ENCODE measurements at places on chromosomes 16 and 17. TPM values are rescaled to one million over a fixed set of nuclear protein-coding genes. Genes with fewer than 3 reads are reported as not detected.

HSPB9 gene
- total RNA-seq: not detected

- DNase-seq: no peak
Observed at GRCh38 chr16:84485255-84486010, 19.0 kb downstream of the MEAK7 start.

TEKT3 gene
- not detected for total RNA-seq

DNA sequence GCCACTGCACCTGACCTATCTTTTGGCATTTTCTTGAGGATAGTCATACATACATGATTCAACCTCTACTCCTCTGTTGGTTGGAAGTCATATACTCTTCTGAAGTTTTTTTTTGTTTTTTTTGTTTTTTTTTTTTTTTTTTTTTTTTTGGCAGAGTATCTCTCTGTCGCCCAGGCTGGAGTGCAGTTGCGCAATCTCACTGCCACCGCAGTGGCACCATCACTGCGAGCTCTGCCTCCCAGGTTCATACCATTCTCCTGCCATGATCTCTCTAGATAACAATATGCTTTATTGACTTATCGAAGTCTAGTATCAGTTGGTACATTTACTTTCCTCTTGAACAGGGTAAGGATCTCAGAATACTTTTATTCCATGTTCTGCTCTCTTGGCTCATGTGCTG, 224.2 kb upstream of the WSCD1 start:
- no peak for DNase-seq

KRTAP1-5 gene
- not detected for total RNA-seq

DNA sequence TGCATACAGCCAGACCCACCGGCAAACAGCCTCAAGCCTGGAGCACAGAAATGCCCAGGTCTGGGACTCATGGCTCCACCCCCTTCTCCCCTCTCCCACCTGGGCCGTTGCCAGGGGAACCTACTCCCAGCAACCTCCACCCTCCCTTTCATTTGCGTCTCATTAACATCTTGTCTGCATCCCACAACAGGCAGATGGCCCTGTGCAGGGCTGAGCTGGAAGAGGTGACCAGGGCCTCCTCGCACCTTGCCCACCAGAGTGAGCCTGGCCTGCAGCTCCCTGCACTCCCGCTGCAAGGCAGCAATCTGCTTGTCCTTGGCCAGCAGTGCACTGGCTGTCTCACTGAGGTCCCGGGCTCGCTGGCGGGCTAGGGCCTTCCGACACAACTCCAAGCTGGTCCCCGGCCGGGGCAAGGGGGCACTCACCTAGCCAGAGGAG, 3.3 kb downstream of the TSPOAP1 start:
- no peak for DNase-seq

KIF18B gene
- total RNA-seq: 7.6 TPM

- DNase-seq: peak; percentile 61
Observed at GRCh38 chr17:44829523-44830358, at the start of gene GJC1. TSS of gene GJC1 (minus strand) at chr17:44830287. CDS start at chr17:44805817, 24,470 bp downstream.

- peak; percentile 29 for DNase-seq
Observed at GRCh38 chr17:64491994-64492393, 4.9 kb downstream of the POLG2 start.

DNA sequence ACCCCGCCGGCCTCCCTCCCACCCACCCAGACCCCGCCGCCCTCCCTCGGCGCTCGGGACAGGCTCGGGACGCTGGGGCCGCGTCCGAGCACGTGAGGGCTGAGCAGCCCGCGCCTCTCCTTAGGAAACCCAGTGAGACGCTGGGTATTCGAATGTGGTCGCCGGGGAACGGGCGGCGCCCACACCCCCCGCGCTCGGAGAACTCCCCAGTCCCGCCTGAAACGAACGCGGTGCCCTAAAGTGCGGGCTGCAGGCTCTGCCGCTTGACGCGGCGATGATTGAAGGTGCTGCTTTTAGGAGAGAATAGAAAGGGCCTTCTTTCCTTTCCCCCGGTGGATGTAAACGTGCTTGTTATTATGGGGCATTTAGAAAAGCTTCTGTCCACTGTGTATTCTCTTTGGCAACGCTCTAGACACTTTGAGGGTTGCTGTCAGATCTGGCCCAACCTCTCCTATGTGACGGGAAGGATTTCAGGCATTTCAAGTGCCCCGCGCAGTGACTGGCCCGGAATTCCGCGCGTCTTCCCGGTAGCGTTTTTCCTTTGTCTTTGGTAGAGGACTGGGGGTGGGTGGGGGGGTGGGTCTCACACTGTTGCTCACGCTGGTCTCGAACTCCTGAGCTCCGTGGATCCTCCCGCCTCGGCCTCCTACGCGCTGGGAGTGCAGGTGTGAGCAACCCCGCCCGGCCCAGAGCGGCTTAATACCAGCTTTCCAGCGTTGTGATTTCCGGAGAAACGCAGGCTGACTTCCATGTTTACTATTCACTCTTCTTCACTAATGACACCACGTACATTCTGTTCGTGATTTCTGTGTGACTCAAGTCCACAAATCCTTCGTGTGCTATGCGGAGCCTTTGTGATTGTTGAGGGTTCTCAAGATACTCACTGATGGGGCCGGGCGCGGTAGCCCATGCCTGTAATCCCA, 21.8 kb upstream of the FOXK2 start:
- peak; percentile 47 for DNase-seq

GRCh38 chr17:77163511-77164280, 22.9 kb downstream of the SEC14L1 start:
- DNase-seq: no peak

DNA sequence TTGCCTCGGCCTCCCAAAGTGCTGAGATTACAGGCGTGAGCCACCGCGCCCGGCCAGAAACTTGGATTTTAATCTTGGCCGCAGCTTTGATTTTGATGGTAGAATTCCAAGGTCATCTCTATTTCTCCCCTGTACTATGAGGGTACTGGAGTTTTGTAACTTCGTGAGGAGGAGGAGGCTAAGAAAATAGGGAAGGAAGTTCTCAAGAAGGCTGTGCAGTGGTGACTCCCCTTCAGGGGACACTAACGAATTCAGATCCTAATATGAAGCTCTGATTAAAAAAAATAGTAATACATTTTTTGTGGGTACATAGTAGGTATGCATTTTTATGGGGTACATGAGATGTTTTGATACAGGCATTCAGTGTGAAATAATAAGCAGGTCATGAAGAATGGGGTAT, 55.9 kb downstream of the LDHD start:
- no peak for DNase-seq

- DNase-seq: no peak
Observed at GRCh38 chr17:83012200-83012785, 67.1 kb upstream of the METRNL start.

MILR1 gene
- total RNA-seq: 21.6 TPM

NDRG4 gene
- 2.5 TPM for total RNA-seq

GRCh38 chr16:81458149-81458669, 13.6 kb downstream of the CMIP start:
- no peak for DNase-seq

GRCh38 chr16:30758988-30759491, 2.8 kb downstream of the CFAP119 start:
- DNase-seq: no peak

GRCh38 chr16:30889721-30890120, 4.2 kb downstream of the BCL7C start:
- DNase-seq: no peak

CD300LB gene
- total RNA-seq: not detected

GRCh38 chr16:83113317-83113716, 486.5 kb downstream of the CDH13 start:
- DNase-seq: peak; percentile 39

DNA sequence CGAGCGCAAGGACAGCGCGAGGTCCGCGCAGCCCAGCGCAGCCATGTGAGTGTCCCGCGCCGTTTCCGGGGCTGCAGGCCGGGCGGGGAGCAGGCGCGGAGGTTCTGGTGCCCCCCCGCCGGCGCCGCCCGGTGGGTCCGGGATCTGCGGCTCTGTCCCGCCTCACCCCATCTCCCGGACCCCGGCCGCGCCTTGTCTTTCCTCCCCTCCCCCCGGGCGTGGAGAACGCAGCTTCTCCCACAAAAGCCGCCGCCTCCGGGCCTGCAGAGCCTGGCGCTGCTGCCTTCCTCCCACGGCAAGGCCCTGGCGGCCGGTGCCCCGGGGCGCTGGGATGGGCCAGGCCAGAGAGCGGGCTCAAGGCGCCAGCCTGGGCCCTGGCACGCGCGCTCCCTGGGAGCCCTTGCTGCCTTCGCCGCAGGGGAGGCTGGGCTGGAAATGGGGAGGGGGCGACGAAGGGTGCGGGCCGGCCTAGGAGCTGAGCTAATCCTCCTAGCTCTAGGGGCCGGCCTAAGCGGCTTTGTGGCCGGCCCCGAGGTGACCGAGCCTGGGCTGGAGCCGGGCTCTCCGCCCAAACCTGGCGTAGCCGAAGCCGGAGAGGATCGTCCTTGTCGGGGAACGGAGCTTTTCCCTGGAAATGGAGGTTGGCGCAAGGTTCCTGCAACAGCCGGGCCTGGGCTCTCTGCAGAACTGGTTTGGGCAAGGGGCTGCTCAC, 397 bp downstream of the RIPOR1 start:
- peak; percentile 63 for DNase-seq

DNA sequence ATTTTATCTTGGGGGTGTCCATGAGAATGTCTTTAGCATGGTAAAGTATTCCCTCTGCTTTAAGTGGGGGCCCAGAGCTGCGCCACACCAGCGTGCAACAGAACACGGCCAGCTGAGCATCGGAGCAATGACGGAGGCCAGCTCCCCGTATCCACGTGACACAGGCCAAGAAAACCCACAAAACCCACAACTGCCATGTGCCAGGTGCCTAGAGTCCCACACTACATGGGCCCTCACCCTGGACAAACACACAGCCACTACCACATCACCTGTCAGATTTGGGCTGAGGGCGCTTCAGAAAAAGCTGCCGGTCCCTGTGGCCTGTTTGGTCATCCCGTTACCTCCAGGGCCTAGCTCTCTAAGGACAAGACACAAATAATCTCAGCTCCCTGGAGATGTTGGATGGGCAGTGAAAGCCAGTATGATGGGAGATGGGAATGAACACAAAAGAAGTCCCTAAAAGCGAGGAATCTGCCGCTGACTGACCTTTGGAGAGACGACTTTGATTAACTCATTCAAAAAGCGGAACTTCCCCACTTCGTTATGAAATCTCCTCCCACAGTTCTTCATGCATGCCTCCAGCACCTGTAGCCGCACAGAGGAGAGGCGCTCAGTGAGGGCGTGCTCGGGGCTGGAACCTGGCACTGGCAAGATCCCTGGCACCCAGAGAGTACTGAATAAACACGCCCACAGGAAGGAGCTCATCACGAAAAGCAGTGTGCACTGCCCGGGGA, 17.1 kb downstream of the GGA3 start:
- no peak for DNase-seq

Data from RPMI7951 (cell line).